SJSA1 (cell line): ENCODE measurements at places on chromosomes 3 and 15. TPM values are rescaled to one million over a fixed set of nuclear protein-coding genes. Genes with fewer than 3 reads are reported as not detected.

GOLGA8T gene
- total RNA-seq, result 0.32 TPM in 1 of 2 replicates, not detected in the other

CPN2 gene
- not detected in 2 replicates for total RNA-seq

PROS1 gene
- 4.9 and 5.8 TPM in 2 replicates for total RNA-seq

ROBO1 gene
- total RNA-seq, result 25.4 and 38.9 TPM in 2 replicates

CPLX3 gene
- 0.13 TPM in 1 of 2 replicates, not detected in the other for total RNA-seq

DNAH12 gene
- not detected in 2 replicates for total RNA-seq

HYAL1 gene
- 0.18 TPM in 1 of 2 replicates, not detected in the other for total RNA-seq

IL5RA gene
- total RNA-seq, result not detected in 2 replicates

ITGB5 gene
- total RNA-seq, result 84.6 and 140 TPM in 2 replicates

GRCh38 chr3:41346698-41347270 lies 147.5 kb downstream of the CTNNB1 start:
- DNase-seq, result no peak

DNA sequence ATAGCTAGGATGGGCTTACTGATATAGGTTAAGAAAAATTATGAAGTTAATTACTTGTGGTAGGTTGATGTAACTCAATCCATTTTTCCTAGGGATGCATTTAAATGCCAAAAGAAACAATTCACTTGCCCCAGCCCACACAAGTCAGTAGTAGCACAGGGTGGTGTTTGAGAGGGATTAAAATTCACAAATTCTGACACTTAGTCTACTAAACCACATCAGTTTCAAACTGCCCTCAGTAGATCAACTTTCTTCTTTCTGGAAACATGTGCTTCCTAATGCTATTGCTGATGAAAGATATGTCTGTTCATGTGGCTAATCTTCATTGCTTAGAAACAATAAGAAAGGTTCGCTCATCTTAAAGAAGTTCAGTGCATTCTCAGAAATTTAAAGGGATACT lies 160.6 kb downstream of the EPHA3 start:
- DNase-seq, result no peak

DNA sequence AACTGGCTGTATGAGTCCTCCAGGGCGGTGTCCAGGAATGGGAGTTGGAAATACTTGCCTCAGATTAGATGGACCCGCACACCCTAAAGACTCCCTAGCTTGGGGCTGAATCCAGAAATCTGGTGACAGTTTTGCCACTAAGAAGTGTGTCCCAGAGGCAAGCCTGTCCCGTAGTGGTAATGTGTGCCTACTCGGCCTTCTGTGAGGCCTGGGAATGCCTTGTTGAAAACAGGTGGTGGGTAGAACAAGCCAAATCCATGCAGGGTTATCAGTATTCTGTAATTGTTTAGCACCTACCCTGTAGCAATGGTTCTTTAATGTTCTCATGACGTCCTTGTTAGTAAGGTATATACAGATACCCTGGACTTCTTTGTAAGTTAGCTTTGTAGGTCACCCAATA lies 1.6 kb downstream of the C3orf52 start:
- DNase-seq, result no peak

- DNase-seq, result no peak
Observed at GRCh38 chr3:55579496-55579895, 92.4 kb upstream of the WNT5A start.

DNA sequence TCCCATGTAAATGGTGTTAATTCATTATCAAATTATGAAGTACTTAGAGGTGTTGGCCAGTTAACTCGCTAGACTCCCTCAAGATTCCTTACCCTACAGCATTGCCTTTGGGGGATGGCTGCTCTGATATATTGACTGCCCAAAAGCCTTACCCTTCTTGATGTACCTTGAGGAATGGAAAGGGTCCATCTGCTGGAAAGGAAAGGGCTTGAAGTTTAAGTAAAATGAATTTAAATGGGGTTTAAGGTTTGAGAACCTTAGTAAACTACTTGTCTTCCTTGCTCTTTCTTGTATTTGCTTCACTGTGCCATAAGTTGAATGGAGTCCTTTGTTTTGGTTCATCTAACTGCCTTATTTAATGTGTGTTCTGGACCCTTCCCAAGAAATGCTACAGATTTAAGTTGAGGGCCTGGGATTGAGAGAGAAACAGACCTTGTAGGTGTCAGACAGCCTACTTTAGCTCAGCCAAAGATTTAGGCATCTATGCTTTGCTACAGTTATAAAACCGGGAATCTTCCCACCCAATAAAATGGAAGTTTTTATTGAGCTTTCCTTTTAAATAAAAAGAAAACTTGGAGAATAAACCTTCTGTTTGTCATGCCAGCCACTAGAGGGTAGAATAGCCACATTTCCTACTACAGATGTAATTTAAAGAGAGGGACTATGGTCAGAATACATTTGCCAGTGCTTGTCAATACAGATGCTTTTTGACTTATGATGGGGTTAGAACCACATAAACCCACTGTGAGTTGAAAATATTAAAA lies 25.3 kb downstream of the CMSS1 start:
- peak; percentile 54 for DNase-seq

- no peak for DNase-seq
Observed at GRCh38 chr3:135161425-135161824, 366.4 kb downstream of the EPHB1 start.

- no peak for DNase-seq
Observed at GRCh38 chr3:67712259-67712658, 57.8 kb upstream of the SUCLG2 start.

DNA sequence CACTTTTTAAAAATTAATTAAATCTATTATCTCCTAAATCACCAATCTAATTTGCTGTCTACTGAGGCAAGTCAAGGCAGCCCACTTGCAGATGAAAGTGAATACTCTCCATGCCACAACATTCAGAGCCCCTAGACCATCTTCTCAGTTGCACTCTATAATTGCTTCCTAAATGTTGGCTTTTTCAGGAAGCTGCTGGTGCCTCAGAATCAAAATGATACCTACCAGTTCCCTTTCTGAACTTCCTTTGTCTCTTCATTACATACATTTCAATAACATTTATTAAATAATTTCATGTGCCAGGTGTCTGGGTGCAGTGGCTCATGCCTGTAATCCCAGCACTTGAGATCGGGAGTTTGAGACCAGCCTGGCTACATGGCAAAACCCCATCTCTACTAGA lies 124.1 kb downstream of the SERPINI1 start:
- DNase-seq, result no peak

- no peak for DNase-seq
Observed at GRCh38 chr3:22608093-22608492, 595.0 kb upstream of the UBE2E2 start.

DNA sequence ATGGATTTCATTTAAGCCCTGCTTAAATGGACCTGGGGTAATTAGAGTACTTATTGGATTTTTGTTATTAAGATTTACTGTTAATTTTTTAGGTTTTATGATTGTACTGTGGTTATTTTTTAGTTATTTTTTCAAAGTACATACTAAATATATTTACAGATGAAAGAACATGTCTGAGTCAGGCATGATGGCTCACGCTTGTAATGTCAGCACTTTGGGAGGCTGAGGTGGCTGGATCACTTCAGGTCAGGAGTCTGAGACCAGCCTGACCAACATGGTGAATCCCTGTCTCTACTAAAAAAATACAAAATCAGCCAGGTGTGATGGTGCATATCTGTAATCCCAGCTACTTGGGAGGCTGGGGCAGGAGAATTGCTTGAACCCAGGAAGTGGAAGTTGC lies 16.2 kb upstream of the RPL24 start:
- no peak for DNase-seq

DNA sequence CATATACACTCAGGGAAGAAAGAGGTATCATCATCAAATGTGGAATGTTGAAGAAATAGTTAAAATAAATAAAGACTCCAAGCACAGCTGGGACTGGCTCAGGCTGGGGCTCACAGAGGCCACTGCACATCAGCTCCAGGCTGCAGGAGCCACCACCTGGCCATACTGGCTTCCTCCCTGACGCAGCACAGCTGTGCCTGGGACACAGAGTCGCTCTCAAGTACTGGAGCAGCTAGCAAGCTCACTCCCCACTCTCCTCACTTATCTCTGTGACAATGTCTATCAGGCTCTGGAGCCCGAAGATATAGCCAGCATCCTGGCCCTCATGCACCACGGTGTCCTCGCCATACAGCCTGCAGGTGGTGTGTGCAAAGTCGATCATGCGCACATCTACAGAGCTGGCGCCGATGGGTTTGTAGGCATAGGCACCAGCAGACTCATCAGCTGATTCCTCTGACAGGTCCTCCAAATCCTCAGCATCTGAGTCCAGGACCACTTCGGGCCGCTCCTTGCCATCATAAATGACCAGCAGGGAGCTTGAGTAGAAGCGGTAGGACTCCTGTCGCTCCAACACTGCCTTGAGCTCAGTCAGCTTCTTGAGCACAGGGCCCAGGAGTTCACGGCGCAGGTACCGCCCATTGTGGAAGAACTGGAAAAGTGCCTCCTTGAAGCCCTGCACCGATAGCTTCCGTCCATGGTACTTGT lies 2.5 kb upstream of the NCKIPSD start:
- no peak for DNase-seq

- DNase-seq, result no peak
Observed at GRCh38 chr3:132537297-132537696, 59.8 kb upstream of the ACKR4 start.

GRCh38 chr3:146747051-146747450 lies 141.9 kb upstream of the PLSCR5 start:
- DNase-seq, result no peak

DNA sequence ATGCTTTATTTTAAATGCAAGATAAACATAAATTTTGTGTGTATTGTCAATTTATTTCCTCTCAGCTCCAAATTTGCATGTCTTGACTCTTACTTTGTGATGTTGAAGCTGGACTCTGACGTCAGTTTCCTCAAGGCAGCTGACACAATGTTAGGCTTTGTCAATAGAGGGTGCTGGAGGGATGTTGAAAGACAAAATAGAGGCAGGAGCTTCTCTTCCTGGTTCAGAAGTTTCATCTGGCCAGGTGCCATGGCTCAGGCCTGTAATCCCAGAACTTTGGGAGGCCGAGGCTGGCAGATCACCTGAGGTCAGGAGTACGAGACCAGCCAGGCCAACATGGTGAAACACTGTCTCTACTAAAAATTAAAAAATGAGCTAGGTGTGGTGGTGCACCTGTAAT lies 408.6 kb downstream of the GBE1 start:
- DNase-seq, result no peak

- DNase-seq, result no peak
Observed at GRCh38 chr3:132486099-132486498, 68.8 kb downstream of the DNAJC13 start.

- DNase-seq, result no peak
Observed at GRCh38 chr3:170247875-170248274, 25.7 kb downstream of the PRKCI start.

- no peak for DNase-seq
Observed at GRCh38 chr3:28462866-28463265, 114.2 kb upstream of the AZI2 start.

DNA sequence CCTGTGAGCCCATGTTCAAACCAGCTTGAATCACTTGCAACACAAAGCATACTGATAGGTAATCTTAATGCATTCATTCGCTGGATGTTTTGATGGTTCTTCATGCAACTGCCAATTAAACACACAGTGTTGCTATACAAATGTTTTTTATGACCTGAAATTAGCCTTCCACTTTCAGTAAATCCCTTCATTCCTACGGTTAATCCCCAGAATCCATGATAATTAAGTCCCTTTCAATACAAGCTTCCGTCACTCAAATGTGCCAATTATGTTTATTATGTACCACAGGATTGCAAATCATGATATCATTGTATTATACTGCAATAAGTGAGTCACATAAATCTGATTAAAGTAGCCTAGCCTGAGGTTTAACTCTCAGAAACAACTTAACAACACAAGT lies 14.5 kb upstream of the LYZL4 start:
- no peak for DNase-seq
